ENCODE measurements at places on chromosomes 5 and 9.

- peak; percentile 20 for DNase-seq
These were observed 29.2 kb upstream of the SMC5 start for GRCh38 chr9:70229579-70229978.

DNA sequence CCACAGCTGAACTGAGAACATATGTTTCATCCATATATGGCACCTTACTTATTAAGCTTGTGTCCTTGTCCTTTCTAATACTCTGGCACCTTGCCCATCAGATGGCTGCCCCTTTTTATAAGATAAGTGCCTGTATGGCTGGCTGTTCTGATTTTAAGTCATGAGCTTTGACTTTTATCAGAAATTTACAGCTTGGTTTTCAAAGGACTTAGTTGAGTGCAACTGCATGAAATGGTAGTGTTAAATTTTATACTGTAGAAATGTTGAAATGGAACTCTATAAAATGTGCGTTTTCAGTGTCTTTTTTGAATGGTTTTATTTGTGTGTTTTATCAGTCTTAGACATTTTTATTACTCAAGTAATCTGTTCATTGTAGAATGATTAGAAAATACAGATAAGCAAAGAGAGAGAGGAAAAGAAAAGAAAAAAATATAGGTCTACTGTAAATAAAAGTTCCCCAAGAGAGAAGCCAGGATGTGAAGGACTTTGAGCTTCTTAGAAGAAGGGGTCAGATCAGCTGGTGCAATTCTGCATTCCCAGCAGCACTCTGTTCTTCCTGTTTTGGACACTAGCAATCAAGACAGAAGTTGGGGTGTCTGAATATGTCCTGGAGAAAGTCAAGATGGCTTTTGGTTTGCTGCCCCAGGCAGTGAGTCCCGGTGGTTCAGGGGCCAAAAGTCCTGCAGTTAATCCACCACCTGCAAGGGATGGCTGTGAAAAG is 38.9 kb downstream of the ARHGAP26 start:
- DNase-seq = no peak

- DNase-seq = no peak
These were observed 544 bp downstream of the FNBP1 start for GRCh38 chr9:130042406-130042884.

DNA sequence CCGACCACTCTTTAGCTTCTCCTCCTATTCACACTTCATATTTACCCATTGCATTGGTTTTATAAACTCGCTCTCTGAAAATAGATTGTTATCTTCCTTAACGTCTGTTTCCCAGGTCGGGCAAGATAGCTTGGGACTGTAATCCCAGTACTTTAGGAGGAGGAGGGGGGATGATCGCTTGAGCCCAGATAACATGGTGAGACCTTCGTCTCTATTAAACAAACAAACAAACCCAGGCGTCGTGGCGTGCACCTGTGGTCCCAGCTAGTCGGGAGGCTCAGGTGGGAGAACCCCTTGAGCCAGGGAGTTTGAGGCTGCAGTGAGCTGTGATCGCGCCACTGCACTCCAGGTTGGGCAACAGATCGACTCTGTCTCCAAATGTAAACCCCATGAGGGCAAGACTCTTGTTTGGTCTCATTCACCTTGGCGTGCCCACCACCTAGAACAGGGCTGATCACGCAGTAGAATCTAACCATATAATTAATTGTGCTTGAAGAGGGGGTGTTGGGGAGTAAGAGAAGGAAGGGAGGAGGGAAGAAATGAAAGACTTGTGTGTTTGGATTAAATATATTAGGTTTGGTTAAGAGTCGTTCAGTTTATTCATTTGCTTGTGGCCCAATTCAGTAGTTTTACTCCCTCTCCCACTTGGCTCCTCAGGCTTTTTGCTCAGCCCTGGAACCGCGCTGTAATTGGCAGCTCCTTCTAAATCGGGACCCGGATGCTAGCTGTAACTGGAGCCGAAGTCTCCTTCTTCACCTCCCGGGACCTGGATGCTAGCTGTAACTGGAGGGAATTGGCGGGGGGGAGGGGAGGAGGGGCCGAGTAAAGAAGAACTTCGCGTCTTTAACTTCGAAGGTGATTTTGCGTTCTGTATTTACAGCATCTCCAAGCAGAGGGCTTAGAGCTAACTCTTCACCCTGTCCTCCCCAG is 24.9 kb downstream of the CDKN2A start:
- DNase-seq = no peak

DNA sequence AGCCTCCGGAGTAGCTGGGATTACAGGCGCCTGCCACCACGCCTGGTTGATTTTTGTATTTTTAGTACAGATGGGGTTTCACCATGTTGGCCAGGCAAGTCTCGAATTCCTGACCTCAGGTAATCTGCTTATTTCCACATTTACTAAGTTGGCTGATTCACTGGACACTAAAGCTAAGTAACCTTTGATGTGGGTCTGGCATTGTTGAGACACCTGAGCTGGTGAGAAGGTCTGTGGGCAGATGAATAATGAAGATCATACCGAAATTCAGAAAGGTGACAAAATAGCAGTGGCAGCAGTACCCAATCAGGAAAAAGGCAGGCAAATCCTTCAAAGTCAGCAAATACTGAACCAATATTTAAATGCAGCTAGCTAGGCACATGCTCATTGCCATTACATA is 210.6 kb upstream of the ZNF608 start:
- DNase-seq = no peak

DNA sequence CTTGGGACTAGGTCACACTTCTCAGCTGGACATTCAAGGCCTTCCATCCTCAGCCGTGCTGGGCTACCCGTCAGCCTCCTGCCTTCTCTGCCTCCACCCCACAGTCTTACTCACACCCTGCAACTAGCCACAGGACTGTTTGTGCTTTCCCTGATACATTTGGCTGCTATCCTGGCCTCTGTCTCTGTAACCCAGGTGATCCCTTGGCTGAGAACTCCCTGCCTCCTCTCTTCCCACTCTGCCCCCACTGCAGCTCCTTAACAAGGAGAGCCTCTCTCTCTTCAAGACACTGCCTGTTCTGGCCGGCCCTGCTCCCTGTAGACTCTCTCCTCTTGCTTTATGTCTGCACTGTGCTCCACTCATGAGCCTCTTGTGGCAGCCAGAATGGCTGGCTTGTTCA is 120.6 kb downstream of the MSX2 start:
- no peak for DNase-seq

DNA sequence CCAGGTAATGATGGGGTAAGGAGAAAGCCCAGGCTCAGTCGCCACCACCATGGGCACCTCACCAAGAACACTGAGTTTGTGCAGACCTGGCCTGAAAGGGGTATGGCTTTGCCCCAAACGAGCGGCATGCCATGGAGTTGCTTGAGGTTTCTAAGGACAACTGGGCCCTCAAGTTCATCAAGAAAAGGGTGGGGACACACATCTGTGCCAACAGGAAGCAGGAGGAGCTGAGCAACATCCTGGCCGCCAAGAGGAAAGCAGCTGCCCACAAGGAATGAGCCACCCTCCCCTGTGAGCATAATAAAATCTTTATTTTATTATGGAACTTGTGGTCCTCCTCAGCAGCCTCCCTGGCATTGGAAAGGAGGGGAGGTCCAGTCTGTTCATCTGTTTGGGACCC is 23.8 kb downstream of the CD14 start:
- no peak for DNase-seq

DNA sequence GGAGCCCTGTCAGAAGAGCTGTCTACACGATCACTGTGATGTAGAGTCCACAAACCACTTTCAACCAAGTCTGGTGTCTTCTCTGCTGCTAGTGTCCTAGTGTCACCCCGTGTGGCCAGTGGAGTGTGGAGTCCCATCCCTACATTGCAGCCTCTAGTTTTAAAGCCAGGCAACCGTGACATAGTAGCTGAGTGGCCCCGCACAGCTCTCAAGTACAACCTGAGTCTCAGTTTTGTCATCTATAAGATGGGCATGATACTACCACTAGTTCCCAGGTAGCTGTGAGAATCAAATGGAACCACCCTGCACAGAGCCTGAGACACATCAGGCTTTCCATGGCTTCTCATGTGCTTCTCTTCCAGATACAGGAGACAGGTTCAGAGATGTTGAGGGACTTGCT is 43.2 kb upstream of the AKNA start:
- no peak for DNase-seq

DNA sequence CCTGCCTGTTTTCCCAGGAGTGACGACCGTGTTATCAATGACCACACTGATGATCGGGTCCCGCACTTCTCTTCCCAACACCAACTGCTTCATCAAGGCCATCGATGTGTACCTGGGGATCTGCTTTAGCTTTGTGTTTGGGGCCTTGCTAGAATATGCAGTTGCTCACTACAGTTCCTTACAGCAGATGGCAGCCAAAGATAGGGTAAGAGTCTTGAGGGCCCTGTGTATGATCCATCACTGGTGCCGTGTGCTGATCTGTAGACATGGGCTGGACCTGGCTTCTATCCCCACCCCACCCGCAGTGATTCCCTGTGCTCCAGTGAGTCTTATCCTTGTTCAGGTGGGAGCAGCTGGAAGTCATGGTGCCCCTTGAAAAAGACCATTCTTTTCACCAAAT is 26.0 kb downstream of the GABRP start:
- DNase-seq = peak; percentile 15

DNA sequence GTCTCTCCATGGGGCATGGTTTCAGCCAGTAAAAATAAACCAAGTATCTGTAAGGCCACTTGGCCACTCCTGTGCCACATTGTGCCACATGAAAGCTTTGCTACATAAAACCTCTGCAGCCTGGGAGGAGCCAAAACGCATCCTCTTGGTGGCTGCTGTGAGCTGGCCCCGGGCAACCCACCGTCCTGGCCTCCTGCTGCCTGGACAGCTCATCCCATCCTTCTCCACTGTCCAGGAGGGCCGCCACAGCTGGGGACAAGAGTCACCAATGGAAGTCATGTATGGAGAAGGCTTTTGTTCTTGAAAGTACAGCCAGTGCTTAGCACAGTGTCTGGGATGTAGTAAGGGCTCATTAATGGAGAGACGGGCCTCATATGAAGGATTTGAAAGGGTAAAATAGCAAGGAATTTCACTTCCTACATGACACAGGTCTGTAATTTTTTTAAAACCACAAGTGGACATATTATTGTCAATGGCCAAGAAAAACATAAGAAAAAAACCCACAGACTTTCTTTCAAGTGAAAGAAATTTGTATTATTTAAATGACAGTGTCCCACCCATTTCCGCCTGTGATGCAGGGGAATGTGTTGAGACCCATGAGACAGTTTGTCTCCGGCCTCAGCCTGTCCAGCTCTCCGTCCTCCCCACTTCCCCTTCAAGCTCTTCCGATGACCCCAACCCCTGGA is 6.6 kb downstream of the PTGES start:
- DNase-seq = no peak

- peak; percentile 97 for DNase-seq
These were observed 39.2 kb downstream of the TLE4 start for GRCh38 chr9:79610791-79611614.

GRCh38 chr5:162202285-162202880 is 134.8 kb downstream of the GABRG2 start:
- no peak for DNase-seq

DNA sequence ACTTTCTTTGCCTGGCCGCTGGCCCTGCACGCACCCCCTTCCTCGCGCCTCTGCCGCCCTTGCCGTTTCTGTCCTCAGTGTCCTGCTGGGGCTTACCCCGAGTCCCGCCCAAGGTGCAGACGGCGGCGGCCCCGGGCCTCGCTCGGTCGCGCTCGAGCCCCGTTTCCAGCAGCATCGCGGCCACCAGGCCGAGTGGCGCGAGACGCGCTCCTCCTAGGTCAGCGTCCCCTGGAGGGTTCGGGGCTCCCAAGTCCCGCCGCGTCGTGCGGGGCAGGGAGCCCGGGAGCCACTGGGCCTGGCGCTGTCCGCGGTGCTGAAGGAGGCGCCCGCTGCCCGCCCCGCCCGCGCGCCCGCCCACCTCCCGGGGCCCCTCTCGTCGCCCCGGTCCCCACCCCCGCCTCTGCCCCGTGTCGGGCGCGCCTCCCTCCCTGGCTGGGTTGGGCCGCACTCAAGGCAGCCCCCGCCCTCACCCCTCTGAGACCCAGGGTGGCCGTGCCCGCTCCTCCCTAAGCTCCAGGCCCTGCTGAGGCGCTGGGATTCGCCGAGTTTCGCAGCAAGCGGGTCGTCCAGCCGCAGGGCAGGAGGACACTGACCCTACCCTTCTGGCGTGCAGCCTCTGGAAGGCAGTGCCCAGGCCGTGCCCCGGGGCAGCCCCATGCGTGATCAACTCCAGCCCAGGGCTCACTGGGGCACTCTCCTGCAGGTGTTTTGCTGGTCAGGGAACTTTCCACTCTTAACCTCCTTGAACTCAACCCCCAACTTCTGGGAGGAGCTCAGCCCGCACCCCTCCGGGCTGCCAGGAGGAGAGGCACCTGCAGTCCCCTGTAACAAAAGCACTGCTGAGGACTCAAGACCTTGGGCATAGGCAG is at the start of gene LHX3:
TSS of gene LHX3 (minus strand) at position 291 of the 869 bp plus-strand sequence. CDS start at position 175, 116 bp downstream.
- no peak for DNase-seq

GRCh38 chr5:173567548-173567947 is 48.9 kb downstream of the BOD1 start:
- DNase-seq = no peak
